Activated CD8-positive, alpha-beta T cell treated with anti-CD3 and anti-CD28 coated beads, Interleukin-2, amount 10 ng/mL, durations not matched to agents 7 days and 5 days (primary cell): ENCODE measurements at places on chromosomes 2 and 18. TPM values are rescaled to one million over a fixed set of nuclear protein-coding genes. Genes with fewer than 3 reads are reported as not detected.

POTEC gene
- not detected for total RNA-seq

CAPN14 gene
- total RNA-seq = not detected

SLC19A3 gene
- total RNA-seq = not detected

SPATA3 gene
- total RNA-seq = not detected

TDRD15 gene
- total RNA-seq = not detected

CAMKMT gene
- total RNA-seq = 11.2 TPM

IL1R2 gene
- total RNA-seq = not detected

IL36B gene
- total RNA-seq = not detected

DNA sequence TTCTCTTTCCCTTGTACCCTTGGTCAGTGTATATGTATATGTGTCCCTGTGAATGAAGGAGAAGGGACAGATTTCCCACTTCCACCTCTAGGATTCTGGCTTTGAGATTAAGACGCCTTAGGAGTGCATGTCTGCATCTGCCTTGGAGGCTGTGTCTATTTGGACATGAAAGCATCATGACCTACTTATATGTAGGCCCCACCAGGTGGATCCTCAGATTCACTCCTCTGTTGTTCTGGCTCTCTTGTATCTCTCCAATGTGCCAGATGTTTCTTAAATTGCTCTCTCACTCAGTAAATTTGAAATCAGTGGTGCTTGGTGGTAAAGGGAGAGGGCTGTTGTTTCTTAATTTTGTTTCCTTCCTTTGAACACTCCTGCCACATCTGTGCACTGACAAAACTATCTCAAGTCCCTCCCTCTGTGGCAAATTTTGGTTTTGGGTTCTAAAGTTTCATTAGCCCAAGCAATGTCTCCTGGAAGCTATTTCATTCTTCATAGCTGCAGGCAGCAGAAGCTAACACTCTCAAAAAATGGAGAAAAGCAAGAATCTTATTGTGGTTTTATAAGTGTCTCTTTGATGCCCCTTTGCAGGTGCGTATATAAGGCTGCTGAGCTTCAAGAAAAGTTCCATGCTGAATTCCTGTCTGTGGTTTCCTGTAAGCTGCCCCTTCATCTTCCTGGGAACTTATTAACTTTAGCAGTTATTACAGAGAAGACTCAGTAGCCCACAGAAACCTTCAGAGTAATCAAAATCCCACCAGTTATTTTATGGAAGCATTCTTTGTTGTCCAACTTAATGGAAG, 179.7 kb upstream of the SETBP1 start:
- DNase-seq = no peak

- no peak for DNase-seq
Observed at GRCh38 chr2:241224018-241224850, 35.8 kb downstream of the ANO7 start.

DNA sequence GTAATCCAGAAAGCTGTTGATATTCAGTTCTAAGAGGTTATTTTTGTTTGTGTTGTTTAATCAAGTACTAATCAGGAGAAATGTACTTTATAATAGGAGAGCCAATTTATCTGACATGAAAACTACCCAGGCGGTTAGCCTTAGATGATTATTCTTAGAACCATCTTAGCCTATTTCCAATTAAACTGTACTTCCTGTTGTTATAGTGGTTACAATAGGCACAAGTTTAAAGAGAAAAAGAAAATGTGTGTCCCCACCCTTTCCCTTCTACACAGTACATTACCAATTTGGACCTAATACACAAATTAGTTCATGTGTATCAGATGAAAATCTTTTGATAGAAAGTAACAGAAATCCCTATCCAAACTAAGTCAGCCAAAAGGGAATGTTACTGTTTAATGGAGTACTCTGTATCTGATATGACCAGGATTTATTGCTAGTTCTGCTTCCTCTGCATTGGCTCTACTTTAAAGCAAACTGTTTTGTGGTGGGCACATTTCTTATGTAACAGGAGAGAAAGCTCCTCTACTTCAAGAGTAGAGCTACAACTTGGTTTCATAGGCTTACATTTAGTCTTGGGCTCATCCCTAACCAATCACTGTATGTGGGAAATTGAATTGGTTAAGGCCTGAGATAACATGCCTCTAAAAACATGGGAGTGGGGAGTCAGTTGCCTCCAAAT, 217.9 kb downstream of the UBE2E3 start:
- DNase-seq = no peak

- DNase-seq = no peak
Observed at GRCh38 chr2:43075811-43076585, 150.4 kb downstream of the ZFP36L2 start.

- no peak for DNase-seq
Observed at GRCh38 chr2:145380436-145381017, 860.6 kb upstream of the ZEB2 start.

DNA sequence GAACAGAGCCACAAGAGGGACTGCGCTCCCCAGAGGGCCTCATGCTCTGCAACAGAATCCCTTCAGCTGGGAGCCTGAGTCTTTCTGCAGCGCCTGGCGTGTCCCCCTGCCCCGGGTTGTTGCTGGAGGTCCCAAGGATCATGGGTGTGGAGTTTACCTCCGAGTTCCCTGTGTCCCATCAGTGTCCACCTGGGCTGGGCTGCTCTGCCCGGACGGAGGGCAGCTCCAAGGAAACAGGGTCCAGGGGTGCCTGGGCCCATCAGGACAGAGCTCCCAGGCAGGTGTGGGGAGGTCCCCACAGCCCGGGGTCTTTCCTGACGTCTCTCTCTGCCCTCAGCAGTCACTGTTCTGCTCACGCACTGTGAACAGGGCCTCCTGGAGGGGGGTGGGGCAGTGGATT, 63.5 kb downstream of the EMILIN2 start:
- no peak for DNase-seq

GRCh38 chr2:232488721-232489300, 1.2 kb upstream of the ECEL1 start:
- DNase-seq = no peak

DNA sequence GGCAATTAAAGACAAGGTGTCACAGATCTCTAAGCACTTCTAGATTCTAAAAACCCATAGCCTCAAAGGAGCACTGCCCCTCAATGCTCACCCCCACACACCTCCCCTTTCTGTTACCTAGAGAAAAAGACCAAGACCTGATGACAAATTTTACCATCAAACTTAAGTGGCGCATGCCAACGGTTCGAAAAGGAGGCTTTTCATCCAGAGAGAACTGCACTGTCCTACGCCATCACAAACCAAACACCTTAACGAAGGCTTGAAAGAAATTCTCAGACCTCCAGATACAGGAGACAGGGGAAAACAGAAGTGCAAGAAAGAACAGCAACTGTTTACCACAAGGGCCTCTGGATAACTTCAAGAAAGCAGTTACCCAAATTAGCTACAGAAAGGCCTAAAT, 2.0 kb upstream of the ZC3H6 start:
- no peak for DNase-seq

GRCh38 chr2:199148076-199148845, 309.5 kb downstream of the SATB2 start:
- DNase-seq = no peak

- DNase-seq = no peak
Observed at GRCh38 chr2:65937379-65938160, 497.4 kb upstream of the MEIS1 start.

DNA sequence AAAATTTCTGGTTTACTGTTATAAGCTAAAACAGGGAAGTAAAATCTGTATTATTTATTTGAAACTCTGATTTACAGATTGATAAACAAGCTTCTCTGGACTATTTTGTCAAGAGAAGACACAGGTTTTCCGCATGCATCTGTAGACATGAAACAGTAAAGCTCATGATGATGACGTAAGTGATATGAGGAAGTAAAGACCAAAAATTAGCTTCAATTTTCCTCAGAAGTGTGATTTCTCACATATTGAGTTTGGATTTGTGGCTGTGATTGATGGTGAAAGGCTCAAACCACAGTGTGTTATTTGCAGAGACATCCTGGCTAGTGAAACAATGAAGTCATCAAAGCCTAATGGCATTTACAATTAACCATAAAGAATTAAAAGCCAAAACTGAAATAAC, 12.6 kb upstream of the LONRF2 start:
- no peak for DNase-seq

GRCh38 chr2:98050070-98050469, 36.9 kb upstream of the VWA3B start:
- no peak for DNase-seq

GRCh38 chr2:206054952-206055351, 31.0 kb downstream of the INO80D start:
- no peak for DNase-seq

DNA sequence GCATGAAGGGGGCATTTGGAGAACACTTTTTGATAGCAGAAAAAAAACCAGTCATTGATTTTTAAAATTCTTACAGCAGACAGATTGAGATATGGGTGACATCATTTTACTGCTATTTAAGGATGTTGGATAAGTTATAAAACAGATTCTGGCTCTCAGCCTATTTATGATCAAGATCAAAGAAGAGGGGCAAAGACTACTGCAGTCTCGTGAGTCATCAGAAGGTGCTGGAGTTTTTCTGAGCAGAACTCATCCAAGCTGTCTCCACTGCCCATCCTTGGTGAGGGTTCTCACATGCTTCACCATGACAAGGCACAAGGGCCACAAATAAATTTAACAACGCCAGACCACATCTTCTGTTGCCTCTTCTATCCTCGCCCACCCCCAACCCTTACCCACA, 58.8 kb downstream of the ST6GAL2 start:
- no peak for DNase-seq

DNA sequence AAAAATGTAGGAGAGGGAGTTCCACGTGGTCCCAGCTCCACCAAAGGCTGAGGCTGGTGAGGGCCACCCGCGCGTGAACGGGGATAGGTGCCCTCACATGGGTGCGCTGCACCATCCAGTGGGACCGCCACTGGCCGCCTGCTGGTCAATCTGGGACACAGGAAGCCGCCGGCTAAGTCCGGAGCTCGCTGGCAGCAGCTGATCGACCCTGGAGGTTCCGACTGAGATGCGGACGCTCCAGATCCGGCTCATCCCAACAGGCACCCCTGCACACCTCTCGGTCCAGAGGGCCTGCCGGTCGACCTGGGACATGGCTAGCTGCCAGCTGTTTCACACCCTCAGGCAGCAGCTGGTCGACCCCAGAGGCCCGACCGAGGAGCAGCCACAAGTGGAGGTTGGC, 116.5 kb upstream of the ANKRD30BL start:
- no peak for DNase-seq
